Activated gamma-delta T cell treated with Interleukin-2 at 50 U/mL for 16 hours (primary cell): ENCODE measurements at places on chromosomes 2 and 18.

- no peak for DNase-seq
Observed at GRCh38 chr2:75820693-75821092, 110.0 kb upstream of the GCFC2 start.

DNA sequence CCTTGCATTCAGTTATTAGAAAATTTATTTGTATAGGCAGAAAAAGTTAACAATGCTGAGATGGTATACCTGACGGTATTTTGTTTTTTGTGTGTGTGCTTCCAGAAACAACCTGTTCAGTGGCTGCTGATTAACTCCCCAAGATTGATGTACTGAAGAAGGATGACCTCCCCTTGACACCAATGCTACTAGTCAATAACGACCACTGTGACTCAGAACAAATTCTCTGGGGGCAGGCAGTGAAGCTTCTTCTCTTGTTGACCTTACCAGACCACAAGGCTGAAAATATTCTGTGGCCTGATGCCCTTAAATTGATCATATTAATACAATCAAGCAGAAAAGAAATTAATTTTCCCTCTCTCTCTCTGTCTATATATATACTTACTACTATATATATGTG, 1182.9 kb upstream of the CRIM1 start:
- DNase-seq, result no peak

- DNase-seq, result no peak
Observed at GRCh38 chr2:15940661-15941480, 521 bp downstream of the MYCN start.

GRCh38 chr18:48090702-48091101, 160.2 kb upstream of the SMAD2 start:
- no peak for DNase-seq
